Uterine smooth muscle cell (primary cell): ENCODE measurements at places on chromosomes 3 and 15. TPM values are rescaled to one million over a fixed set of nuclear protein-coding genes. Genes with fewer than 3 reads are reported as not detected.

KNL1 gene
- total RNA-seq = 11.1 and 43.8 TPM in 2 replicates

FAM43A gene
- total RNA-seq = 15.5 and 28.5 TPM in 2 replicates

COL6A5 gene
- total RNA-seq = under 0.01 TPM in 1 of 2 replicates, not detected in the other

CCDC12 gene
- total RNA-seq = 30.6 and 33.2 TPM in 2 replicates

ISLR2 gene
- total RNA-seq = under 0.01 and 0.25 TPM in 2 replicates

CA12 gene
- total RNA-seq = 128 and 224 TPM in 2 replicates

KBTBD12 gene
- total RNA-seq = not detected in 2 replicates

MORC1 gene
- total RNA-seq = not detected in 2 replicates

CCR9 gene
- not detected in 2 replicates for total RNA-seq

SLC12A1 gene
- not detected in 2 replicates for total RNA-seq

PRR23B gene
- not detected in 2 replicates for total RNA-seq

CLRN1 gene
- not detected in 2 replicates for total RNA-seq

LSM3 gene
- total RNA-seq = 8.0 and 16.4 TPM in 2 replicates
